ENCODE measurements at places on chromosomes 11 and 22.

DNA sequence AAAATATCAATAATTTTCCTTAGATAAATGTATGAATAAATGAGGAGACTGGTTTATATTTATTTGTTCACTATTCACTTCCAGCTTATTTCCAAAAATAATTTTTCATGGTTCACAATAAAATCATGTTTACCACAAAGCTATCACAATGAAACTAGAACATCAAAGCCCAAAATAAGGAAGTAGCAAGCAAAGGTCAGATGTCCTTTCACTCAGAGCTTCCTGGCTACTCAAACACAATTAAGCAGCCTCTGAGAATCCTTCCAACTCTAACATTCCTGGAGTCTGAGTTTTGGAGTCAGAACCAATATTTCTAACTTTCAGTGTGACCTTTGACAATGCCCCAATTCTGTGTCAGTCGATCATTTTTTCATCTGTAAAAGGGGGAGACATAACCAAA is 527.0 kb downstream of the SOX6 start:
- no peak for DNase-seq

DNA sequence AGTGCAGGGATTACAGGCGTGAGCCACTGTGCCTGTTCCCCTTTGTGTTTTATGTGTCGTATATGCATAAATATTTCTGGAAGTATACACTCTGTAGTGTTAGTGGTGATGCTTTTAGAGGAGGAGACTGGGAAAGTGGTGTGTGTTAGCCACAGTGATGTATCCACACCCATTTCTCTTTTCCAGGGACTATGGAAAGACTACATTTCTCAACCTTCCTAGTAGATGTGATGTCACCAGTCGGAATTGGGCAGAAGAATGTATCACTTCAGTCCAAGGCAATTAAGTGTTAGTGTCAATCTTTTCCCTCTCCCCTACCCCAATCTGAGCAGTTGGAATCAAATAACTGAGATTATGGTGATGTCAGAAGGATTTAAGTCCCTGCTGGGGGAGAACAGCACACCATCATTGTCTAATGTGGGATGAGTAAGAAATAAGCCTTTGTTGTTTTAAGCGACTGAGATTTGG is 5.8 kb upstream of the ATG16L2 start:
- no peak for DNase-seq

- no peak for DNase-seq
These were observed 4.0 kb downstream of the AP5B1 start for GRCh38 chr11:65776710-65777141.

DNA sequence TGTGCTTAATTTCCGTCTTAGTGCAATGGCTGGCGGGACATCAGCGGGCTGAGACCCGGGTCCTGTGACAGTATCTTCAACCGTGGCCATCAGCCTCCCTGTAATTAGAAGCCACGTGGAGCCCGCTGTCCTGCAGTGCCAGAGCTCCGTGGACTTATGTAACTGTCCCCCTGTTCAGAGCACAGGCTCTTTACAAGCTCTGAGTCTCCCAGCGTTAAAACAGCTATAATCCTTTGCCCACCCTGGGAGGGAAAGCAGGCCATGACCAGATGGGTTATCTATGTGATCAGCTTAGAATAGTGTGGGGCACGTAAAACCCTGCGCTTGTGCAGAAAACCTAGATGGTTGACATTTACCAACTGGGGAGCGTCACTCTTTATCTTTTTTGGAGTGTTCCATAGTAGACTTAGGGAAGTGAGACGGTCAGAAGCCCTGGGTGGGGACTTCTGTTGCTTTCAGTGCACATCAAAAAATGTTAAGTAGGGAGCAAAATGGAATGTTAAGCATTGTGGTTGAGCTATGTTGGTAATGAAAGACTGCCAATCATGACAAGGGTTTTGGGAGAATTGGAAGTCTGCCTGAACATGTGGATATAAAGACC is 103.5 kb upstream of the CADM1 start:
- no peak for DNase-seq

- no peak for DNase-seq
These were observed 15.2 kb downstream of the PIM3 start for GRCh38 chr22:49975543-49976389.

DNA sequence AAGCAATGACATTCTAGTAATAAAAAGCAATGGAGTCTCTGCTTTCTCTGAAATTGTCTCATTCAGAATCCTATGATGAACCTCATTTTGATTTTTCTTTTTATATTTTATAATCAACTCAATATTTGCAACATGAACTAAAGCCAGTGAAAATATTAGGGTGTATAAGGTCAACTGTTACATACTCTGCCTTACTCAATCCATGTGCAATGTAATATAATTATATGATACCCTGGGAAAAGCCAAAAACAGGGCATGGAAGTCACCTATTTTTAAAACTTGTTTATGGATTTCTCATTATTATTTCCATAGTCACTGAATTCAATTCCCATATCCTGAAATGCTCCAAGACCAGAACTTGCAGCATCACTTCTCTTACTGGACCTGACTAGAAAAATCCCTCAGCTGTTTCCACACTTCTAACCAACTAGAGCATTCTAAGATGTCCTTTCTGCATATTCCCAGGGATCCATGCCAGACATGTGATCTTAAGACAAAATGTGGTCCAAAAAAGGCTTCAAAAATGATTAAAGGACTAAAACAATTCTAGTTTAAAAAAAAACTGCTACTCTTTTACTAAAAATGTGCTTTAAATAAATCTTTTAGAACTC is 97.3 kb downstream of the GUCY1A2 start:
- no peak for DNase-seq

DNA sequence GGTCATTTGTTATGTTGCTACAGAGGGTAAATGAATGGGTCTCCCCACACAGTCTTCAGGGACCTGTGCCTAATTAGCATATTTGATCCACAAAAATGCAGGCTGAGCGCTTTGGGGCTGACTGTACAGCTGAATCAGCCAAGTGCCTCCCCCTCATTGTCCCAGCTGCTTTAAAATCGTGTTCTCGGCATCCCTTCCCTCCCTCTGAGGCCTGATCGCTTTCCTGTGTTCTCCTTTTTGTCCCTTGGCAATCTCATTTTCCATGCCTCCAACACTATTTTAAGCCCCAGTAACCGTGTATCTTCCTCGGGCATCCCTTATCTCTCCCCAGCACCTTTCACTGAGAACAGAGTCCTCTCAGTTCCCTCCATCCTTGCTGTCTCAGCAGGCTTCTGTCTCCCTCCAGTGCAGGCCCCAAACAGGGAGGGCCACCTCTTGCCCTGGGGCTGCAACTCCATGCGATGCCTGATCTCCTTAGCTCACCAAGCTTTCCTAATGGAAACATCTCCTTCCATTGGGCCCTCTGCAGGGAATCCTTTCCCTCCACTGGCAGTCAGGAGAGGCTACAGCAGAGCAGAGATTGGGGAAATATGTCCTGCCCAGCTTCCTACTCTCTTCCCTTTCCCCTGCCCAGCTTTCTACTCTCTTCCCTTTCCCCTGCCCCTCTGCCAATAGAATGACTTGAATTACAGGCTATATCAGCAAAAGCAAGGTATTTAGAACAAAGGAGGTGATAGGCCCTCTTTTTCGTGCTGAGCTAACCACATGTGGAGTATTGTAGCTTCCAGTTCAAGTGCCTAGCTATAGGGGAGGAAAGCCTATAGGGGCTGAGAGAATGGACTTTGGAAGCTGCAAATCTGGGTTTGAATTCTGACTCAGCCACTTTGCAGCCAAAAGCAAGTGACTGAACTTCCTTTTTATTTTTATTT is 13.8 kb downstream of the UQCR10 start:
- no peak for DNase-seq

DNA sequence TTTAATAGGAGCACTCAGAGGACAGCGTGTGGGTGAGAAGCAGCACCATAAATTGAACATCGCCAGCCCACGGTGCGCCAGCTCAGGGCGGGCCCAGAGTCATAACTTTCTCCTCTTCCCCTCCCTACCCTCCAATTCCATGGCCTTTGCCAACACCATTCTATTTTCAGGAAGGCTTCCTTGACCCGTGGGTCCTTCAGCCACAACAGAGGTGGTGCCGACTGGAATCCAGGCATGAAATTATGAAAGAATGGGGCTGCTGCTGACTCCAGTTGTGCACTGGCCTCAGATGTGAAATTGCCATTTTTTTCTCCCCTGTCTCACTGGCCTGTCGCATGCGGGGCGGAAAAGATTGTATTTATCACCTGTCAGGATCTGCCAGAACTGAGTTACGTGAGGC is 345.9 kb downstream of the MIAT start:
- no peak for DNase-seq

DNA sequence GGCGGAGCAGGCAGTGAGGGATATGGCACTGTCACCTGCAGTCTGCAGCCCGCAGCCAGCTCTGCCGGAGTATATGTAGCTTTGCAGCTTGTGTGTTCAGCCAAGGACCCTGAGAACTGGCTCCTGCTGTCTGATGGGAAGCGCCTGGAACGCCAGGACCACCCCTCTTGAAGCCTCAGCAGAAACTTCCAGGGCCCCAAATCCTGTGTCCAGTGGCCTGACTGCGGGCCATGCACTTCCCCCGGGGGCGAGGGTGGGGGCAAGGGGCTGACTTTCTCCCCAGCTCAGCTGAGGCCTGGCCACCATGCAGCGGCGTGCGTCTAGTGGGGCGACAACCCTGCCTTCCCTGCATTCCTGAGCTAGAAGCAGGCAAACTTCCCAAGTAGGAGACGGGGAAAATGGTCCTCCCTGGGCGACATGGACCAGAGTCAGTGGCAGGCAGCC is 32.3 kb downstream of the PISD start:
- DNase-seq: no peak

GRCh38 chr11:20973940-20974559 is 304.7 kb downstream of the NELL1 start:
- no peak for DNase-seq

GRCh38 chr11:65060913-65061408 is 2.6 kb upstream of the NAALADL1 start:
- DNase-seq: no peak

GRCh38 chr11:46315783-46316563 is 31.3 kb upstream of the DGKZ start:
- DNase-seq: no peak

DNA sequence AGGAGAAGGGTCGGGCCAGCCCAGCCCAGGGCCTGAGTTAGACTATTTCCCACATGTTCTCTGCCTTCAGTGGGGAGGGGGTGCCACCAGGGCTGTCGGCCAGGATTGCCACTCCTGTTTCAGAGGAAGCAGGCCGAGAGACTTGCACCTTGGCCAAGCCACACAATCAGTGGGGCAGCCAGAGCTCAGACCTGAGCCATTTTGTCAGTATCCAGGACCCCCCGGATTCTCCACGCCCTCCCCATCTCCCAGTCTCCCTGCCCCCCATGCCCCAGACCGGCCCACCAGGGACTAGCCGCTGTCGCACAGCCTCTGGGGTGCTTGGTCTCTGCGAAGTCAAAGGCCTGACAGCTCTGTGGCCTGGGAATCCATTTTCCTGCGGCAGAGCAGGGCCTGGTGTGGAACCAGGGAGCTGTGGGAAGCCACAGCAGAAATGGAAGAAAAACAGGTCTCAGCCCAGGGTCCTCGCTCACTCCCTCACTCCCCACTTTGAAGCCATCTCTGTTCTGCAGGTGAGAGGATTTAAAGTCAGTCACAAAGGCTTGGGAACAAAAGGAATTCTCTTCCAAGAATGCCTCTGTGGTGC is 25.5 kb upstream of the MGAT3 start:
- no peak for DNase-seq

DNA sequence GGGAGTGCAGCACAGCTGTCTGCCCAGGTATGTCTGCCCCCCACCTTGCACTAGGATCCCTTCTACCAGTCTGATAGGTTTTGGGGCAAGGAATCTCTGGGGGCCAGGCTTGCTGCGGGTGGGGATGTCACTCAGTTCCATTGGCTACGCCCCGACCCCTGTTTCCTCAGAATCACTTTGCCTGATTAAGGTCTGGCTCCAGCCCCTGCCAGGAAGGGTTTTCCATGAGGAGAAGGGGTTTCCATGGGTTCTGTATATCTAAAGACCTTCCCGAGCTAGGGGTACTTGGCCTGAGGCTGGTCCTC is 14.0 kb downstream of the OTOG start:
- no peak for DNase-seq

GRCh38 chr22:49392247-49392646 is 435.4 kb downstream of the BRD1 start:
- no peak for DNase-seq

DNA sequence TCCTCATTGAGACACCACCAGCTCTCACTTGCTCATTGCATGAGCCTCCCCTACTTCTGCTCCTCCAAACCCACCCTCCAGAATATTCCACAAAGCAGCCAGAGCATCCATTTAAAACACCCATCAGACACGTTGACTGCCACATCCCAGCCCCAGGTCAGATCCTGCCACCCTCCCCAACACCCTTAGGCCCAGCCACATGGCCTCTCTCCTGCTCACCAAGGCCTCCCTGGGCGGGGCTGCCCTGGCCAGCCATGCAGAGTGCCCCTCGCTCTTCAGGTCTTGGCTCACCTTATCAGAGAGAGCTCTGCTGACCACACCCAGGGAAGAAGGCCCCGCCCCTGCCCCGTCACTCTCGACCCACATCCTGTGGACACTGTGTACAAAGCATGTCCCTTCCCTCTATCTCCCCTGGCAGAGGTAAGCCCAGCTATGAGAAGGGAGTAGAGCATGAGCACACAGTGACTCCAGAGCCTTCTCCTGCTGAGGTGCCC is 106.8 kb downstream of the MICAL3 start:
- DNase-seq: no peak

DNA sequence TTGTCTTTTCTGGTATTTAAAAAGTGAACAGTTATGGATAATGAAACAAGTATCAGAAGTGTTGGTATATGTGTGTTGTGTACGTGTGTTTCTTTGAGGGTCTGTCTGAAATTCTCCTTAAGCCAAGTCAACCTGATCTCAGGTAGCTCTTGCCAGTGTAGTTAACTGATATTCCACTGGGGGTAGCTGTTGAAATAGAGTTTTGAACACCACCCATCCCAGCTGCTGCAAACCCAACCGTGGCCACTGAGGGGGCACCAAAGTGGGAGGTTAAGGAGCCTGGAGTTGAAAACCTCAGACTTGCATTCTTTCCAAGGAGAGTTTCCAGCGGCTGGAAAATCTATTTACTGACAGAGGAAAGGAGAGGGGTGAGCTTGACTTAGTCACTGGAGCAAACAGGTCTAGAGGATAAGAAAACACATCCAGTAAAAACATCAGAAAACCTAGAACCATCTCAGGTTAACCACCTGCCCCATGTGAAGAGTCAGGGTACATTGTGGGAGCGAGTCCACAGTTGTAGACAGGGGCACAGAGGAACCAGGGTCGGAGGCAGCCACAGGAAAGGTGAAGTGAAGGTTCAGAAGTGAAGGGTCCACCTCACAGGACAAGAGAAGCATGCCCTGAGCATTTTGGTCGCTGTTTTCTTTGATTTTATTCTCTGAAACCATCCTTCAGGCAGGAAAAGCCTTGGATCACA is 8.8 kb upstream of the CUL5 start:
- DNase-seq: no peak

- DNase-seq: no peak
These were observed 19.2 kb upstream of the TALDO1 start for GRCh38 chr11:727859-728748.

DNA sequence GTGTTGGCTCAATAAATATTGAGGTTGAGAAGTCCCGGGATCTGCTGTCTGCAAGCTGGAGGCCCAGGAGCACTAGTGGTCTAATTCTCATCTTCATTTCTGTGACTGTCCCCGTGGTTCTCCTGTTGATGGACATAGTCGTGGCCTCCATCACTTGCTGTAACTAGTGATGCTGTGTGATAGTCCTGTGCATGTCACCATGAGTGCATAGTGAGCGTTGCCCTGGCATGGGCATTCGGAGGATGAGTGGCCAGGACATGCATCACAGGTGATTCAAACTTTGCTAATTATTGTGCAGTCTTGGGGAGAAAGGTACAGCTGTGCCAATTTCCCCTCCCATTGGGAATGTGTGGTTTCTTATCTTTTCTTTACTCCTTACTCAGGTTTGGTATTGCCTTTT is 902.2 kb downstream of the BRD1 start:
- no peak for DNase-seq

- no peak for DNase-seq
These were observed 59.1 kb downstream of the PACSIN2 start for GRCh38 chr22:42955848-42956247.

Measured in NCI-H2227 treated with DMSO at 0.1 percent for 48 hours (cell line).